ENCODE measurements at places on chromosomes 13 and 19. TPM values are rescaled to one million over a fixed set of nuclear protein-coding genes. Genes with fewer than 3 reads are reported as not detected.

DNA sequence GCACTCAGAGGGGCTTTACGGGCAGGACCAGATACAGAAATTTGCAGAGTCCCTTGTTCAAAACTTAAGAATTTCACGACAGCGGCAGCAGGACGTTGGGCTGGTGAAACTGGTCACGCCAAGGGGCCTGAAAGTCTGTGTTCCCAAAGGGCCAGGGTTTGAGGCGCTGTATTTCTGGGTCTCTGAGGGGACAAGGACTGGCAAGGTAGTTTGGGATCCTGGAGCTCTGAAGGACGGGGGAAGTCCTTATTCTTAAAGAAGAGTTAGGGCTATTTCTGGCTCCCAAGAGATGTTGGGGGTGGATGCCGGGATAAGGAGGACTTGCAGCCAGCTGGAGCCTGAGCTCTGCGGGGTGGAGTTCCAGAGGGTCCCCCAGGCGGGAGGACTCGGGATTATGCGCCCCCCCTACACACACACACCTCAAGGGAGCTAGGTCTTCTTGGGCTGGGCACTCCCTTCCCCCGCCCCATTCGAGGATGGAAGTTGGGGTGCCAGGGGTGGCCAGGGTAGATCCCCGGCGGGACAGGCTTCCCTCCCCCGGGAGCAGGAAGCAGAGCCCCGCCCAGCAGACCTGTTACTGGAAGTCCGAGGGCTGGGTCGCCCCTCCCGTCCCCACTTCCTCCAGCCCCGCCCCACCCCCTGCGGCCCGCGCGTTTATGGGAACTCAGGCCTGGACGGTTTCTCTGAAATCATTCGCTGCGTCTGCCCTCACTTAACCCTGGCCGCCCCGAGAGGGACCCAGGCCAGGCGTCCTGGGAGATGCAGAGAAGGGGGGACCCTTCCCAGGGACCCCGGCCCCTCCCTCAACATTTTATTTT, 5.6 kb downstream of the BCL3 start:
- no peak for DNase-seq

DNA sequence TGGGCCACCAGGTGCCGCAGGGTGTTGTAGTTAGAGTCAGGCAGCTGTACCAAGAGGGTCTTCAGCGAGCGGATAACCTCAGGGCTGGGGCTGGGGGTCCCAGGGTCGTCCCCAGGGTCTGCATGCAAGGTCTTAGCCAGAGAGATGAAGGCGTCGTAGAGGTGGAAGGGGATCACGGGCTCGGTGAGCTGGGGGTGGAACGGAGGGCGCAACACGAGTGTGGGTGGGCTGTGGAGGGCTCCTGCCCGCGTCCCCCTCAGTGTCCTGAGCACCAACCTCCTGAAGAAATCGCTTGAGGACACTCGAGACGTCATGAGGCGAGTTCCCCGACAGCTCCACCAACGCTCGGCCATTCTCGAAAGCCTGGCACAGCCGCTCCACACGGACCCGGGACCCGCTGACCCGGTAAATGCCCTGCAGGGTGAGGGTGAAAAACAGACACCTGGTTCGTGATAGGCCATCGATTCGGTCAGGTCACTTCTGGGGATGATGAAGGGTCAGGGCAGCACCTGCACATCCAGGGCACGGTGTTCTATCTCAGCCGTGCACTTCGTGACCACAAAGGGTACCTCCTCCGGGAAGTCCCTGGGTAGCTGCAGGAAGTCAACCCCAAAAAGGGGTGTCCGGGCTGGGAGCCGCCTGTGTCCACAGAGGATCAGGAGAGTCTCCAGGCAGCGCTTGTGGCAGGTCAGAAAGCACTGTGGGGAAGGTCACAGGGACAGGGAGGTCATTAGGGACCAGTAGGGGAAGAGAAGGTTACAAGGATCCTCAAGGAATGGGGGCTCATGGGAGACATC, 6.7 kb upstream of the LPAR2 start:
- no peak for DNase-seq

DNA sequence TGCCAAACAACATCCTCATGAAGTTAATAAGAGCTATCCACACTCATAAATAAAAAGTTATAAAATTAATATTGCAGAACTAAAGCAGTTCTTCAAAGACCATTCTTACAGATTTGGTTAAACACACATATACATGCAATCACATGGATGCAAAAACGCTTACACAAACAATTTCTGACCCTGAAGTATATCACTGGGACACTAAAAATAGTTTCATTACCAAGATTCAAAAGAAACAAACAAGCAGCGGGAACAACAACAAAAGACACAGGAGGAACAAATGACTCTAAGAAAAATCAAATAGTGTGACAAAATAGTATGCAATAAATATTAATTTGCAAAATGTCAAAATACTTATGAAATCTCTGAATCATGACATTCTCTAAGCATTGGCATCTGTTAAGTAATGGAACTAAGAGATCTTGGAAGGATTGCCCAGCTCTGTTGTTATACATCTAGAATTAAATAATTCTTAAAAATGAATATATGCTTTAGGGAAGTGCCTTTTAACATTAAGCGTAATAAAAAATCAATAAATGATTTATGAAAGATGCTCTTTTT, 132.2 kb downstream of the PCDH9 start:
- DNase-seq = no peak

GRCh38 chr19:13078381-13078780, 24.3 kb downstream of the LYL1 start:
- no peak for DNase-seq

GRCh38 chr13:108288741-108289140, 19.2 kb downstream of the TNFSF13B start:
- DNase-seq = no peak

DNA sequence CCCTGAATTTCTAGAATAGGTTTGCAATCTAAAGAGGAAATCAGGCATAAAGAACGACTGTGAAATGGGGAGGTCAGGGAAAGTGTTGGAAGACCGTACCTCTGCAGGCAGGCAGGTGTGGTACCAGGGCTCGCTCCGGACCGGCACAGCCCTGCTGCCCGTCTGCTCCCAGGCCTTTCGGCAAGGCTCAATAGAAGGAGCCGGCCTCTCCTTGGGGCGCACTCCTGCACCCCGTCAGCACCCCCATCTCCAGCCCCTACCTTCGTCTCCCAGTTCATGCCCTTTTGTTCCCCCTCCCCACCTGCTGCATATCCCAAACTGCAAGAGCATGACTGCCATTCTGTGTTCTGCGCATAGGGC, 139.8 kb upstream of the SOX1 start:
- no peak for DNase-seq

DNA sequence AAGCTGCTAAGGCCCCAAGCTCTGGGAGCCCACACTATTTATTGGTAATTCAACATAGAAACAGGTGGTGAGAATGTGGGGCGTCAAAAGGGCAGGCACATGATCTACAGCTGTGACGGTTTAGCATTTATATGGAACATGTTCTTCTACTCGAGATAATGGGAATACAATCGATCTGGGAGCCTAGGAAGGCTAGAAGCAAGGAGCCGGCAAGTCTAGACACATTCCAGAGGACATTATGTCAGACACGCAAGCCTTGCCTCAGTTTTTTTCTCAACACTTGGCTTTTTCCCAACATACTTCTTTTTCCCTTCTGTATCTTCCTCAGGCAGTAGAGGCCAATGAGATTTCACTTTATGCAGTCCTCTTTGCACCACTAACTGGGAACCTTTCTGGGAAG, 315.7 kb upstream of the SLITRK5 start:
- no peak for DNase-seq

DNA sequence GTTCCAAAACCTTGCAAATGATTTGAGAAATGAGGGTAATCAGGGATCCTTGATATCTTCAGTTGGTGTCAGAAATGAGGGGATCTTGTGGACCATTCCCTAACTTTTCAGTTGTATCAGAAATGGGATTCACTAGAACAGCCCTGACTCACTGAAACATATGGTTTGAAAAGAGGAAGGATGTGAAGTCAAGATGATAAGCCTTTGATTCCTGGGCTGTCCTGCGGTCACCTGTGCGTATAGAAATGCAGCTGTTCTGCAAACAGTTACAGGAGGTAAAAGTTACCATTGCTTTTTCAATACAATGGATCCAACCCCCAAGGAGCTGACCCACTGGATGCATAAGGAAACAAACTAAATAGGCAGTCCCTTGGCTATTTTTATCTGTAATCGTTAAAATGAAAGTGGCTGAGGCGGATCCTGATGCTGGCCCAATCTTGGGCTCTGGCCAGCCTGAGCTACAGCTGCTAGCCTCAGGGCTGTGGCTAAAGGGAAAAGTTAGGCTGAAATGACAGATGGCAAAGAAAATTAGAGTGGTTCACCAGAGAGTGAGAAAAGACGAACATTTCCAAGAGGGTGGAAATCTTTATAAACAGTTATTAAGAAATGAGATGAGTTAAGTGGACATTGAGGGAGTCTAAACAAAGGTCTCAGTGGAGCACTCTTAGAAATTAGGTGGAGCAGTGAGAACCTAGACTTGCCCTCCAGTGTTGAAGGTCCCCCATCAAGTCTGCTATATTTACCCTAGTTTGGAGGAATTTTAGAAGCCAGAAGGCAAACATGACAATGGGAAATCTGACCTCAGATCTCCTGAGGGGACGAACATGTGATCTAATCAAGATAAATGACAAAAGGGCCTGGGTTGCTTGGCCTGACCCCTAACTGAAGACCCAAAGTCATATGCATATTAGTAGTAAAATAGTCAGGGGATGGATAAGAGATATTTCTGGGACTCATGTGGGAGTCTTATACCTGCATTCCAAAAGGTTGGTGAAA, 7.6 kb downstream of the SIGLECL1 start:
- no peak for DNase-seq

The RFC3 gene
- 58.2 TPM for total RNA-seq

The S1PR5 gene
- 13.5 TPM for total RNA-seq

The CDX2 gene
- total RNA-seq = 0.37 TPM

The FCER2 gene
- total RNA-seq = not detected

The RFPL4A gene
- 0.49 TPM for total RNA-seq

The KLK1 gene
- not detected for total RNA-seq
